ENCODE measurements at places on chromosomes 12 and 14. TPM values are rescaled to one million over a fixed set of nuclear protein-coding genes. Genes with fewer than 3 reads are reported as not detected.

- DNase-seq = no peak
Observed at GRCh38 chr12:100666588-100666987, 93.1 kb downstream of the GAS2L3 start.

TWF1 gene
- 42.9 TPM for total RNA-seq

STAC3 gene
- total RNA-seq = 3.8 TPM

DNA sequence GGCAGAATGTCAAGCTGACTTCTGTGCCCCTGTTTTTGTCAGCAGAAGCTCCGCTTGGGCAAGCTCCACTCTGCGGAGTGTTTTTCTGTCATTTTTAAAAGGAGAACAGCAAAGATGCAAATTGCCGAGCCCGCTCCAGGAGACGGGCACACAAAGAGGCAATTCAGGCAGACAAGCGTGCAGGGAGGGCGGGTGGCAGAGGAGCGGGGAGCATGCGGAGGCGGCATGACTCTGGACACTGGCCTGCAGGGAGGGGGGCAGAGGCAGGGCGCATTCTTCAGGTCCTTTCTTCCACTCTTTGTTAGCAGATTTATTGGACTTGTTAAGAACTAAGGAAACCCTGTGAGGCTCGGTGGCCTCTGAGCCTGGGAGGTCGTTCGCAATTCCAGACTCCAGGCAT, 187.3 kb upstream of the RMST start:
- peak; percentile 72 for DNase-seq

DNA sequence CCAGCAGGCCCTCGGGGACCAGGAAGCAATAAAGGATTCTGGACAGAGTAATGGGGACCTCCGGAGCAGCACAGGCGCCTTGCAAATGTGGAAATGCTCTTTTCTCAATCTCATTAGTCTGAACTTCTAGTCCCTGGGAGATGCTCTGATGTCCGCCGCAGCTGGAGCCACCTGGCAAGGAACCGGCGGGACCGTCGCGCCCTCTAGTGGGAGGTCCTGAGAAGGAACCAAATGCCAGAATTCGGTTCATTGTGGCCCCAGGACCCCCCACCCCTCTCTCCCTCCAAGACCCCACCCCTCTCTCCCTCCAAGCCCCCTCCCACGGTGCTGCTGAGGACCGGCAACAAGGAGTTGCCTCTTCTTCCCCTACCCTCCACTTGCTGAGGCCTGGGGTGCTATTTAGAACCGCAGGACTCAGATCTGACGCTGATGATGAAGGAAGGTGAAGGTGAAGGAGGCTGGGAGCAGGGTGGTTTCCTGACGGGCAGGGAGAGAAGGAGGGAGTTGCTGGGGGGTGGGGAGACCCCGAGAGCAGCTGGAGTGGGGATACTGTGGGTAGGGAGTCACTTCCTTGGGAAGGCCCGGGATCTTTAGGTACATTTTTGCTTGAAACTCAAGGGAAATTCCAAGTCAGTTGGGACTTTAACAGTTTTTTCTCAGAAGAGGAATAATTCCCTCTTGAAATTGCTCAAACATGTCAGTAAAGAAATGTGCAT, 42.5 kb downstream of the SMIM41 start:
- peak; percentile 71 for DNase-seq

DNA sequence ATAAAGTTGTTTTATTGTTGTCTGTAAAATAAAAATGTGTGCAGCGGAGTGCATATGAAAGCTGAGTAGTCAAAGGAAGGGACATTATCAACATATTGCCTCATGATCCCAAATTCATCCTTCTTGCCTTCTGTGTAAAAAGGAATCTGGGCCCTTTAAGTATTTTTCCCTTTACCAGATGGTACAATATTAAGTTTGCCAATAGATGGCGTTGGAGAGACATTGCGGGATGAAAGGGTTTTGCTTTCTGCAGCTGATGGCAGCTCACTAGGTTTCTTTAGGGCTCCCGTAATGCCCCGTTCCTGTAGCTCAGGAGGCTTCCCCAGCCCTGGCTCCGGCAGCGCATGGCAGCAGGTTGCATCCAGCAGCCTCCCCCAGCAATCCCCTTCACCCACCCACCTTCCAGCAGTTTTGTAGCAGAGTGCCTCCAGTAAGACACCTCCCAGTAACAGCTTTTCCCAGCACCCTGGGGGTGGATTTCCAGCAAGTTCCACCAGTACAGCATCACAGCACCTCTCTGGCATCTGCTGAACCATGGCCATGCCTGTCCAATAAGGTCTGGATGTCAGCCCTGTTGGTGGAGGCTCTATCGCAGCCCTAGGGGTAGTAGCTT, 354.4 kb downstream of the MED13L start:
- DNase-seq = no peak

Data from neural crest cell (in vitro differentiated cells).